ENCODE measurements at places on chromosomes 11 and 22.

GRCh38 chr11:132119573-132119972 lies 749.2 kb downstream of the NTM start:
- no peak for DNase-seq

GRCh38 chr11:25527841-25528240 lies 804.1 kb upstream of the ANO3 start:
- DNase-seq, result no peak

- no peak for DNase-seq
These were observed 998 bp downstream of the BAIAP2L2 start for GRCh38 chr22:38109371-38110001.

DNA sequence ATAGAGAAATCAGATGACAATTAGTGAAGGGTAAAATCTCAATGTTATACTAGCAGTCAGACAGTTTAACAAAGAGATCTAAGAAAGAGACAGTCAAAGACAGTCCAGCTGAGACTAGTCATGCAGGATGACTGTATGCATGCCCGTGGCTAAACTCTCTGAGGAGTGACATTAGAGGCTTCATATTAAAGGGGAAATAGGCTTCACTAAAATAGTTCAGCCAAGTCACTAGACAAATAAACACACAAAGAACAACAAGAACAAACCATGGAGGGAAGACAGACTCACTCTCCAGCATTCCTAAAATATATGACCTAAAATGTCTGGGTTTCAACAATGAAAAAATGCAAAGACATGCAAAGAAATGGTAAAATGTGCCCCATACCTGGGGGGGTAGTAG lies 18.6 kb upstream of the APLNR start:
- DNase-seq, result no peak

GRCh38 chr11:75873417-75874221 lies 58.6 kb downstream of the UVRAG start:
- no peak for DNase-seq

DNA sequence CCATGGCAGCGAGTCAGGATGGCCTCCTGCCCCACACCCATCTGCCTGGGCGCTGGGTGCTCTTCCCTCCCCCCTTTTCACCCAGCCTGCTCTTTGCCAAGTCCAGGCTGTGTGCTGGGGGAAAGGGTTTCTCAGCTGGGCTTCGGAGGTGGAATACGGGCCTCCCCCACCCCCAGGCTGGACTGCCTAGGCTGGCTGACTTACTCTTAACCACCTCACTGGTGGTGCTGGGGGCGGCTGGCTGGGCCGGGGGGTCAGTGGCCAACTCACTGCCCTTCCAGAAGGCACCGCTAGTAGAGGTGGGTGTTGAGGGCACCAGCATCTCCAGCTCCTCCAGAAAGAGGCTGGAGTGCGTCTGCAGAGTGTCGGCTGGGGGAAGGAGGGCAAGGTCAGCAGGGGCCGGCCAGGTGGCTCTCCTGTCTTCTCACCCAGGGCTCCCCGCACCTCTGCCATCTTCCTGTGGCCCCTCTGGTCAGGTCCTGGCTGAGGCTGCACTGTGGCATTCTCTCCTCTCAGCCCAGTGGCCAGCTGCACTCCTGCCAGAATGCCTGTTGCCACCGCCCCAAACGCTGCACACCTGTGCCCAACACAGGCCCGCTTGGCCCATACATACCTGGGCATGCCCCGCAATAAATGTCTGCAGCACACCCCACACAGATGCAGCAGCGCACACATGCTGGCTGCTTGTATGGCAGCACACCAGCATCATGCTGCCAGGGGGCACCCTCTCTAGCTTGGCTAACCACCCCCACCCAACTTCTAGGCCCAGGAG lies 9.7 kb downstream of the PITPNM1 start:
- no peak for DNase-seq

DNA sequence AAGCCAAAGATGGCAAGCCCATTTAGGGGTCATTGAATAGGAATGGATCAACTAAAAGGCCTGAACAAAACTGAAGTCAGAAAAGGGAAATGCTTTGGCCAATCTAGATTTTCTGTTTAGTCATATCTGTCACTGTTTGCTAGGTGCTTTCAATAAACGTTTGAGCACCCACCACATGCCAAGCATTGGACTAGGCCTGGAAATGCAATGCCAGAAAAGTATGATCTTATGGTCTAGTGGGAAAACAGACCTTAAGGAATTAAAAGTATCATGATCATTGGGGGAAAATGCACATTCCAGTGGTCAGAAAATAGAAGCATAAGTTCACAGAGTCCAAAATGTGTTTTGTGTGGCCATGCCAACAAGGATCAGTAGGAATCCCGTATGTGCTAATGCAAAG lies 76.8 kb upstream of the BIRC3 start:
- no peak for DNase-seq

DNA sequence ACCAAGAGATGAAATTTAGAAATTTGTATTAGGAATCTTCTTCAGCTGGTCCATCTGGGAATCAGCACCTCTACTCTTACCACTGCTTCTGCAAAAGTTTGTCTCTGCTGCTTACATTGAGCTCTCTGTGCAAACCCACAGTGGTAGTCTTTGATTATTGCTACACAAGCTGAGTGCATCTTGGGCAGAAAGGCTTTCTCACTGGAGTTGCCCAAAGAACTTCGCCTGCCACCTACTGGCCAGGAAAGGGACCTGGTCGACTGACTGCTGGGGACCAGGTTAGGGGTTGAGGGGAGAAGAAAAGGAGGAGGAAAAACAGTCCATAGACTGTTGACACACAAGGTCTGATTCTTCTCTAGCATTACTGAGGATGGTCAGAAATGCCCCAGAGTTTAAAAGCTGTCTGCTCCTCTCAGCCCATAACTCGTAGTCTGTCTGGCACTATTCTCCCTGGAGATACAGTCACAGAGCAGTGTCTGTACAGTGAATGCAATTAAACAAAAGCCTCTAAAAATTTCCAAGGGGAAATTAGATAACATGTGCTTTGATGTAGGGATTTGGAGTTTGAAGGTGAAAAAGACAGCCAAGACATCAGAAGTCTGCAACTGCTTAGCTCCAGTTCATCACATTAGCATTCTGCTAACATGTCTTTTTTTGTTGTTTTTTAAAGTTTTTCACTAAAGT lies 215.0 kb upstream of the CTSC start:
- peak; percentile 30 for DNase-seq

DNA sequence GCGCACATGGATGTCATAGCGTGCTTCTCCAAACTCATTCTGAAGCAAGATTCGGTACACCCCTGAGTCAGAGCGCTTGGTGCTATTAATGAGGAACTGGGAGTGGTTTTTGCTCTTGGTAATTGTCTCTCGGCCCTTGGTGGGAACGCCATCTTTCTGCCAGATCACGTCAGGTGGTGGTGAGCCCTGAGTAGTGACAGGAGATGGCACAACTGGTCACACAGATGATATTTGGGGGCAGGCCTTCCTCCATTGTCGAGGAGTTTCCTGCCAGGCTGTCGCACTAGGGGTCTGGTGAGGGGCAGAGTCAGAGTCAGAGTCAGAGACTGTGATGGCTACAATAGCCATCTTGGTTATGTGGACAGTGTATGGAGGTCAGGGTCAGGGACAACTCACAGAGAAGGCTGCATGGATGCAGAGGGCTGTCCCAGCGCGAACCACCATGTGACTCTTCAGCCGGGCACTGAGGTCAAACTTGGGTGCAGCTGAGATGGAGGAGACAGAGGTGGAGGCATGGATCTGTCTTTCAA lies 9.3 kb downstream of the TMEM86A start:
- DNase-seq, result no peak

- DNase-seq, result no peak
These were observed 237.6 kb upstream of the CCDC179 start for GRCh38 chr11:23097891-23098290.

- DNase-seq, result no peak
These were observed 38.3 kb upstream of the SYT13 start for GRCh38 chr11:45324459-45324858.

DNA sequence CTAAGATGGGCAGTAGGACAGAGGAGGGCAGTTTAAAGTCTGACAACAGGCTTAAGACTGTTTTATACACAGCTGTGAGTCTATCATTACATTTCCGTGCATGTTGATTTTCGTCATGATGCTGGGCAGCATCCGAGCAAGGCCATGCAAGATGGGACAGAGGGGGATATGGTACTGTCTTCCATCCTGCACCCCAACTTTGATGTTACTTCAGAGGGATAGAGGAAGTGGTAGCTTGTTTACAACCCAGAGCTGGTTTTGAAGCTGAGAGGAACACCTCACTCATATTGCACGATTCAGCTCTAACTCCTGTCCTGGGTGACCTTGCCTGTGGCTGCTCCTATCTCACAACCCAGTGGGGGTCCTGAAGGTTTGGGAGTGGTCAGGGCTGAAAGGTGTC lies 3.0 kb upstream of the SORL1 start:
- no peak for DNase-seq

GRCh38 chr11:99865951-99866350 lies 821.1 kb upstream of the ARHGAP42 start:
- DNase-seq, result no peak

- DNase-seq, result no peak
These were observed 13.1 kb upstream of the CHRNA10 start for GRCh38 chr11:3684129-3684818.

- DNase-seq, result no peak
These were observed 106.5 kb upstream of the CSNK2A3 start for GRCh38 chr11:11459578-11459977.

- DNase-seq, result no peak
These were observed 20.2 kb downstream of the RPS6KA4 start for GRCh38 chr11:64379160-64379559.

- DNase-seq, result no peak
These were observed 1.8 kb downstream of the TESMIN start for GRCh38 chr11:68749229-68750123.

- DNase-seq, result no peak
These were observed 492.9 kb upstream of the ANO3 start for GRCh38 chr11:25838918-25839625.

DNA sequence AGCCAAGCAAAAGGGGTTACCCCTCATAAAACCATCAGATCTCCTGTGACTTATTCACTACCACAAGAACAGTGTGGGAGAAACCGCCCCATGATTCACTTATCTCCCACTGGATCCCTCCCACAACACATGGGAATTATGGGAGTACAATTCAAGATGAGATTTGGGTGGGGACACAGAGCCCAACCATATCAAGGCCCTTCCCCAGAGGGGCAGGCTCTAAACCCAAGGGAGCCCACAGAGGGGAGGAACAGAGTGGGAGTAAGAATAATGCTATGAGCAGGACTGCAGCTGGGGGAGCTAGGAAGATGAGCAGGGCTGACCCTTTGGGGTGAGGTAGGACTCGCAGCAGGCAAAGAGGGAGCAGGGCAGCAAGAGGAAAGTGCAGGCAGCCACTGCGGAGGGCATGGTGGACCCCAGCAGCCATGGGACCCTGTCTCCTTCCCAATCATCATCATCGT lies 59.3 kb downstream of the CD82 start:
- no peak for DNase-seq

DNA sequence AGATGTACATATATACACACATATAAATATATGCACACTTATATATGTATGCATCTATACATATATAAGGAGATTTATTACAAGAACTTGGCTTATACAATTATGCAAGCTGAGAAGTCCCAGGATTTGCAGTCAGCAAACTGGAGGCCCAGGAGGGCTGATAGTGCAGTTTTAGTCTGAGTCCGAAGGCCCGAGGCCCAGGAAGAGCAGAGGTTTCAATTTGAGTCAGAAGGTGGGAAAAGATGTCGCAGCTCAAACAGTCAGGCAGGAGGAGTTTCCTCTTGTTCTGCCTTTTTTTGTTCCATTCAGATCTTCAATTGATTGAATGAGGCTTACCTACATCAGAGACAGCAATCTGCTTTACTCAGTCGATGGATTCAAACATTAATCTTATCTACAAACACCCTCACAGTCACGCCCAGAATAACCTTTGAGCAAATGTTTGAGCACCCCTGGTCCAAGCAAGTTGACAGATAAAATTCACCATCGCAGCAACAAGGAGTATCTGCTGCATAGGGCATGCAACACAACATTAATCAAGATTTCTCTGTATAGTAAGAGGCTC lies 4.0 kb upstream of the SGSM1 start:
- DNase-seq, result no peak

- no peak for DNase-seq
These were observed 254.8 kb downstream of the GRIK4 start for GRCh38 chr11:120766318-120766717.

DNA sequence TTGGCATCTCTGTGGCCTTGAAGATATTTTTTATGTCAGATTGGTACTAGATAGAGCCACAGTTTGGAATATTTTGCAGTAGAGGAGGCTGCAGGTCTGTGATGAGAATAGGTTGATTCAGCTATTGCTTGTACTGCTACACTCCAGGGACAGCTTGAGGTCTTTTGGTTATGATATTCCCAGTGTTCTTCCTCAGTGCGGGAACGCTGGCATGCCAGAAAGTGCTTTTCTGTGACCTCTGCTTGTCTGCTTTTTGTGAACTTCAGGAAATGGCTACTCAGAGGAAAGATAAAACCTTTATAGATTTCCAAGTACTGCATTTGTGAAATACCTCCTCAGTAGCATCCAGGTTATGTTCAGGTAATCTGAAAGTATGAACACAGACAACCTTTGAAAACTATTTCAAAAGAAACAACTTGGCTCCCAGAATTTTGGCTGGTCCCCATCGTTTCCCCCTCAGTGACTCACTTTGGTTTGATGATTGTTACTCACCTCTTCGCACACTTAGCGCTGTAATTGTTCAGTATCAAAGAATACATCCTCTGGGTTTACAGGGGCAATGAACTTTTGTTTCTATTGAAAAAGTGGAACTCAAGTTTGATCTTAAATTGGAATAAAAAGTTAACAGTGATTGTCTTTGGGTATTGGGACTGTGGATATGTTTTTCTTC lies 191.4 kb downstream of the HIPK3 start:
- DNase-seq, result no peak

GRCh38 chr11:75402002-75402773 lies 2.9 kb downstream of the RPS3 start:
- no peak for DNase-seq

Measured in CD4-positive, alpha-beta T cell treated with Interferon gamma for 1 hour (primary cell).